AML-193 (cell line): ENCODE measurements at places on chromosomes 4 and X.

GRCh38 chr4:120078216-120078615 lies 11.6 kb upstream of the MAD2L1 start:
- no peak for DNase-seq

GRCh38 chrX:23194885-23195554 lies 139.6 kb upstream of the PTCHD1 start:
- no peak for DNase-seq

GRCh38 chr4:153705743-153706468 lies 21.8 kb downstream of the TLR2 start:
- DNase-seq = peak; percentile 59

- DNase-seq = no peak
Measured at GRCh38 chr4:186570193-186570996, 15.0 kb upstream of the MTNR1A start.

DNA sequence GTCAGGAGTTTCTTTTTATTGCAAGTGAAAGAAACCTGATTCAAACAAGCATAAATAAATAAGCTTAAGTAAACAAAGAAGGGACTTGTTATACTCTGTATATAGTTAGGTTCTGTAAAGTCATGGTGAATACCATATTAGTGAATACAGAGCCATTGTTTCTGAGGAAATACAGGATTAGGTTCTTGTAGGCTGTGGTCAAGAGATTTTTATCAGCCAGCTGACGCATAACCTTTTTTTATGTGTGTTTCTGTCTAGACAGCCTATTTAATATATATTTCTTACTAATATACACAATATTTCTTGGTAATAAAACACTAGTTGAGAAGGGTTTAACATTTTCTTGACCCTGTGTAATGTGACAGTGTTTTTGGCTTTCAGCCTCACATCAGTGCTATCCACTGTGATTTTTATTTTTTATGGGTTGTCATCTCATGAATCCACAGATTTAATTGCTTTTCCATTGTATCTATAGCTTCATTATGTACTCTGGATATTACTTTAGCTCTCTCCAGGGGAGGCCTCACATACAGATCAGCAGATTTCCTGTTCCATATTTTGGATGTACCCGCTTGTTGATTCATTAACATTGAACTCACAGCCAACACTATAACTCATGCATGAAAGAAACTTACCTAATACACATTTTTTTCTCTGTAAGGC lies 8.0 kb downstream of the HERC3 start:
- DNase-seq = no peak

GRCh38 chr4:127421437-127421836 lies 211.3 kb upstream of the INTU start:
- DNase-seq = no peak

- no peak for DNase-seq
Measured at GRCh38 chrX:13088156-13088487, 43.7 kb upstream of the FAM9C start.

DNA sequence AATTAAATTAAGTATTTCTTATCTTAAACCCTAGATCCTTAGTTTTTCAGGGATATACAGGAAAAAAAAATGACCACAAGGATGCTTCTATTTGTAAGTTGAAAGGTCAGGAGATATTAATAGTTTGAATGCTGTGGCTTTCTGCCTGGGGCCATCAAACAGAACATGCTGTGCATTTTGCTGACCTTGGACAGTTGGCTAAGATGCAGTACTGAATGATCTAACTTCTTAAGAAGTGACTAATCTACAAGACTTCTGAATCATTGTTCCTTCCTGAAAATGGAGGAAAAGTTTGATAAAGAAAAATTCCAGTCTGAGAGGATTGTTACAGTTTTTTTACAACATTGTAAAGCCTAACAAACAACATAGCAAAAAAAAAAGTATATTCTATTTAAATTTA lies 237.8 kb upstream of the JADE1 start:
- DNase-seq = peak; percentile 8

GRCh38 chr4:80336582-80336981 lies 1.1 kb downstream of the CFAP299 start:
- no peak for DNase-seq

DNA sequence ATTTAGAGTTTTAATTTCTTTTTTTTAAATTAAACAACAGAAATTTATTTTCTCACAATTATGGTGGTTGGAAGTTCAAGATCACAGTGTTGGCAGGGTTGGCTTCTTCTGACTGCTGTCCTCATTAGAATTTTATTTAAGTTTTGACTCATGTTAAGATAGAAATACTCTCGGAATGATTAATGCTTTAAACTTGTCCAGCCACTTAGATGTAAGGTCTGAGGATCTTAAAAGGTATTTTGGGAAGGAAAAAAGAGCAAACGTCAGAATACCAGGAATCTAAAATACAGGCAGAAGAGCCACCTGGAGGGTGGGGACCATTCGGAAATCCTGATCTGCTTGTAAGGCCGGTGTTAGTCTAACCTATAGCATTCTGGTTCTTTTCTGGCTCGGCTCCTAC lies 423.0 kb upstream of the MAGEB2 start:
- DNase-seq = no peak

DNA sequence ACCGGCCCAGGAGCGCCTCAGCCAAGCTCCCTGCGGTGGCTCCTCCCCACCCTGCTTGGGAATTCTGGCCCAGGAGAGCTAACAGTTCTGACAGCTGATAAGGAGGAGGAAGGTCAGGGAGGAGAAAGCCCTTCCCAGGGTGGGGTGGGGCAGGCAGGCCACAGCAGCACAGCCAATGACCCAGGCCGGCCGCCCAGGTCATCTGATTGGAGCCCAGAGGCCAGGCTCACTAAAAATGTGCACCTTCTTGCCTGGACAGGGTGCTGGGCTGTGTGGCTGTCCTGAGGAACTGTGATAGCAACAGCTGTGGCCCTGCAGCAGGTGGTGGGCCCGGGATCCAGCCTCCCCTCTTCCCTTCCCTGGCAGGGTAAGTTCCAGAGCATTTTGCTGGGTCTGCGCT lies 17.2 kb upstream of the SH3TC1 start:
- DNase-seq = no peak

- no peak for DNase-seq
Measured at GRCh38 chrX:2677764-2678163, 13.3 kb upstream of the CD99 start.

DNA sequence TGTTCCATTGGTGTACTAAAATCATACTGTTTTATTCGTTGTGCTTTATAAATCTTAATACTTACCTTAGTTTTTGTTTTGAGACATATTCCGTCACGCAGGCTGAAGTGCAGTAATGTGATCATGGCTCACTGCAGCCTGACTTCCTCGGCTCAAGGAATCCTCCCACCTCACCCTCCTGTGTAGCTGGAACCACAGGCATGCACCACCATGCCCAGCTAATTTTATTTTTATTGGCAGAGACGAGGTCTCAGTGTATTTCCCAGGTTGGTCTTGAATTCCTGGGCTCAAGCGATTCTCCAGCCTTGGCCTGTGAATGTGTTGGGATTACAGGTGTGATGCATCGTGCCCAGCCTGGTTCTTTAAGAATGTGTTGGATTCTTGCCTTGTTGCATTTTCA lies 24.4 kb upstream of the DCK start:
- no peak for DNase-seq

DNA sequence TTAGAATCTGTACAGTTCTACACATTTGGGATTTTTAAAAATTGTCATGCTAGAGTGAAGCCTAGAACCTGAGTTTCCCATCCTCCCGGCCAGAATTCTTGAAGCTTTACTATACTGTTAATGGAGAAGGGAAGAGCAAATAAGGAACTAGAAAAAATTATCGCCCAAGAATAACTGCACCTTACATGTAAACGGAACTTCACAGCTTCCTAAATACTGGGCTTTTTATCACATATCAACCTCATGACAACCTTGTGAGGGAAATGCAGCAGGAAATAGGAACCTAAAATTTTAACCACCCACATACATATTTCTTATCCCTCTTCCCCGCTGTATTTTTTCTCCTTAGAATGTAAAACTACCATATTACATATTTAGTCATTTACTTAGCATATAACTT lies 19.3 kb downstream of the ARHGEF9 start:
- no peak for DNase-seq

GRCh38 chr4:183383606-183384005 lies 60.8 kb upstream of the CDKN2AIP start:
- no peak for DNase-seq

DNA sequence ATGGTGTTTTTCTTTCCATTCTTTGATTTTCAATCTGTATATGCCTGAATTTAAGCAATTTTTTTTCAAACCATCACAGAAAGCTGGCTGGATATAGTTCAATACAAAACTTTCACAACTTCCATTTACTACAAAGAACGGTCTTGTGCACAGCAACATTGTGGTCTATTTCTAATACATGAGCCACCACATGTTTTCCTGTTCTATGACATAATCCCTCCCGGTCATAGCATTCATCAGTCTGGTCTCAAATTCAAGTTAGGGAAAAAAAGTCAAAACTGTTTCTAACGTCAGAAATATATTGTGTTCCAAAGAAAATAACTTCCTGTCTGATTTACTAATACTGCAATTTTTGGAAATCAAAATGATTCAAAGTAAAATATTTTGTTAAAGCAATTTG lies 7.5 kb upstream of the CXCL6 start:
- peak; percentile 87 for DNase-seq

- no peak for DNase-seq
Measured at GRCh38 chr4:1244978-1245471, 3.9 kb downstream of the CTBP1 start.
